ENCODE measurements at places on chromosomes 3 and 15.
A peak's percentile ranks its signal among the peaks of the same experiment; 100 is the strongest.

- DNase-seq, result no peak
These were observed 18.6 kb downstream of the KPNA4 start for GRCh38 chr3:160546727-160547126.

DNA sequence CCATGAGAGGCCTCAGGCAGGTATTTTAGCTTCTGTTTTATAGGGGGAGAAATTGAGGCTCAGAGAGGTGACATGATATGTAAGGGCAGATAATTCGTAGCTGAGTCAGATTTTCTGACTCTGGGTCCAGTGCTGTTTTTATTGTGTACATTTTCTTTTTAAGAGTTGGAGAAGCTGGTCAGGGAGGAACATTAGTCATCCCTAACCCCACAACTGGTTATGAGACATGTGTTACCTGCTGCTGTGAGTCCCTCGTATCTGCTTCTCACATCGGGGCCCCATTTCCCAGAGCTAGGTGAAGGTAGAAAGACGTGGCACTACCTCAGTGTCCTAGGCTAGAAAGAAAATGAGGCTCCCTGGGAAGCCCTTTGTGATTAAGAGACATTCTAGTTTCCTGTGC is 28.6 kb downstream of the GALNT15 start:
- no peak for DNase-seq

DNA sequence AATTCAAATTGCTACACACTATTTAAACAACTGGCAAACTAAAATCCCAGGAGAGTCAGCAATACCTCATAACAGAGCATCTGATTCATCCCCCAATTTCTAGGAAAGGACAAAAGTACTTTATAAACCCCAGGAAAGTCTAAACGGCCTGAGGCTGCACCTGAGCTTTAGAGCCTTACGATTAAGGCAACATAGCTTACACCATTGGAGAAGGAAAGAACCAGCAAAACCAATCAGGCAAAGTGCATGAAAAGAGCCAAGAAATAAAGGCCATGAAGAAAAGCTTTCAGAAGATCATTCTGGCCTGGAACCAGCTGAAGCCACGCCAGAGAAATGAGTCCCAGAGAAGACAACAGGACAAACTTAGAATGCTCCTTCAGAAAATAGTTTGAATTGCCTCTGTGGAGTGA is 48.1 kb downstream of the PTPN9 start:
- no peak for DNase-seq

GRCh38 chr15:77285057-77285997 is 134.6 kb downstream of the PEAK1 start:
- no peak for DNase-seq

- DNase-seq, result no peak
These were observed 75.9 kb downstream of the GABRG3 start for GRCh38 chr15:27046880-27047279.

DNA sequence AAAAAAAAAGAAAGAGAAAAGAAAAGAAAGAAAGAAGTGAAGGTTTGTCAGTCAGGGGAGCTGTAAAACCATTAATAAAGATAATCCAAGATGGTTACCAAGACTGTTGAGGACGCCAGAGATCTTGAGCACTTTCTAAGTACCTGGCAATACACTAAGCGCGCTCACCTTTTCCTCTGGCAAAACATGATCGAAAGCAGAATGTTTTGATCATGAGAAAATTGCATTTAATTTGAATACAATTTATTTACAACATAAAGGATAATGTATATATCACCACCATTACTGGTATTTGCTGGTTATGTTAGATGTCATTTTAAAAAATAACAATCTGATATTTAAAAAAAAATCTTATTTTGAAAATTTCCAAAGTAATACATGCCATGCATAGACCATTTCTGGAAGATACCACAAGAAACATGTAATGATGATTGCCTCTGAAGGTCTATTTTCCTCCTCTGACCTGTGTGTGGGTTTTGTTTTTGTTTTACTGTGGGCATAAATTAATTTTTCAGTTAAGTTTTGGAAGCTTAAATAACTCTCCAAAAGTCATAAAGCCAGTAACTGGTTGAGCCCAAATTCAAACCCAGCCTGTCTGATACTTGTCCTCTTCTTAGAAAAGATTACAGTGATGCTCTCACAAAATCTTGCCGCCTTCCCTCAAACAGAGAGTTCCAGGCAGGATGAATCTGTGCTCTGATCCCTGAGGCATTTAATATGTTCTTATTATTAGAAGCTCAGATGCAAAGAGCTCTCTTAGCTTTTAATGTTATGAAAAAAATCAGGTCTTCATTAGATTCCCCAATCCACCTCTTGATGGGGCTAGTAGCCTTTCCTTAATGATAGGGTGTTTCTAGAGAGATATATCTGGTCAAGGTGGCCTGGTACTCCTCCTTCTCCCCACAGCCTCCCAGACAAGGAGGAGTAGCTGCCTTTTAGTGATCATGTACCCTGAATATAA is 2.0 kb downstream of the B2M start:
- no peak for DNase-seq

- peak; percentile 25 for DNase-seq
These were observed 54.7 kb downstream of the ONECUT1 start for GRCh38 chr15:52735231-52736089.
